ENCODE measurements at places on chromosomes 5 and 9.

GRCh38 chr5:146366904-146367303 is 28.3 kb downstream of the POU4F3 start:
- DNase-seq = no peak

DNA sequence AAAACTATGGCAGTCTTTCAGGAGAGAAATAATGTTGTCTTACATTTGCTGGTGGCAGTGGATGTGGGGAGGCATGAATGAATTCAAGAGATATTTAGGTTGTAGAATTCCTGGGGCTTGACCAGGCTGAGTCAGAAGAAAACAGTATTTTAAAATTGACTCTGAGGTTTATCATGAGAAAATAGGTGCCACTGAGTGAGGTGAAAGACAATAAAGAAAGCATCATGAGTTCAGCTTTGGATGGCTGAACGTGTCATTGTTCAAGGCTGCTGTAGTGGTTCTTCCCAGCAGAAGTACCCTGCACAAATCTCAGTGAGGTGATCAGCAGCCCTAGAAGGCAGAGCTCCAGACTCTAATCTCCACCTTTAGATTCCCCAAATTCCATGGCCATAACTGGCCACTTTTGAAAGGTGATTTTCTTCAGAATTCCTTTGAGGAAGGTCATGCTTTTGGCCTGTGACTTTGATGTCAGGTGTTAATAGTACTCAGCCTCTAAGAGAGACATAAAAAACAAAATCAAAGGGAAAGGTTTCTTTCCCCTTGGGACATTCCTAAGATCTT is 395.4 kb downstream of the NTRK2 start:
- DNase-seq = no peak

DNA sequence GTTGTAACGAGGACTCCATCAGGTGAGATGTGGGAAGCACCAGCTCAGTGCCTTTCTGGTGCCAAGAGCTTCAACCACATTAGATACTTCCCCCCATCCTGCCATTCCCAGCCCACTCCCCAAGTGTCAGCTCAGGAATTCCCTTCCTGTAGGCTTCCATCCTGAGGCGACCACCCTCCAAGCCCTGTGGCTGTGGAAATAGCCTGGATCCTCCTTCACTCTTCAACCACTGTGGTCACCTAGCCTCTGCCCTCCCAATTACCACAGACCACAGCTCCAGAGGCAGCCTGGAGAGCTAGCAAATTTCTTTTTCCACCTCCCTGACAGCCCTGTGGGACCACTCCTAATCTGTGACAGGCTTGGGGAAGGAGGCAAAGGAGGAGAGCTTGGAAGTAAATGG is 219.8 kb upstream of the MAP3K1 start:
- DNase-seq = no peak

DNA sequence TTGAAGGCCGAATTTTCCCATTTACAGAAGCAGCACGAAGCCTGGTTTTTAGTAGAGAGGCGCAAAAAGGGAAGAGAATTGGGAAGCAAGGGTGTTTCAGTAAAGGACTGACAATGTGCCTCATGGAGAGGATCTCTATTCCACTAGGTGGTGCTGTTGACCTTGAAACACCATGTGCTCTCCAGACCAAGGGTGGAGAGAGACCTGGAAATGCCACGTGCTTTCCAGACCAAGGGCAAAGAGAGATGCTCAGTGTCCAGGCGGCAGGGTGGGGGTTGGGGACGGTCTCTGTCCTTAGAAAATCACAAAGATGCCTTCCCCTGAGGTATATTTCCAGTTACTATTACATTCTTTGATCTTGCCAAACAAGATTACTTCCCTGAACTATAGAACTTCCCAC is 425.3 kb downstream of the CSNK1G3 start:
- no peak for DNase-seq

- DNase-seq = no peak
Observed at GRCh38 chr9:74147906-74148305, 349.2 kb upstream of the RORB start.

DNA sequence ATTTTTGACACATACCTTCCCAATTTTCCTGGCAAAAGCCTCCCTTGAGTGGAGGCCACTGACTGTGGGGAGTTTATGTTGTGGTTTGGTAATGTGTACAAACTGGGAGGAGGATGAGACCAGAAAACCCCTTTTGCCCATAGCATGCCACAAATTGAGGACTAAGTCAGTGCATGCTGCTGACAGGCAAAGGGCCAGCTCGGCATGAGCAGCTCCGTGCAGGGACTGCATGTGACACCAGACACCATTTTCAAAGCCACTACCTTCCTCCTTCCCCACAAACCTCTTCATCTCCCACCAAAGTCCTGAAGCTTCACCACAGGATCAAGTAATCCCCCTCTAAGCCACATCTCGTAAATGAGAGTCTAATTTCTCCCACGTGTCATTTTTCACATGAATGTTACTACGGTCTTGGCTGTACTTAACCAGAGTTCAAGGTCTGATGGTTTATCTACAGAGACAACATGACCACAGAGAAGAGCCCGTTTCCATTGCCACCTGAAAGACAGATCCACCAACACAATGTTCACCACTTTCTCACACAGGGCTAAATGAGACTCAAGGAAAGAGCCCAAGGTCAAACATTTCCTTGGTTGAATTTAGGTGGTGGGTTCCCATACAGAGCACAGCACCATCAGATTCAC is 106.5 kb downstream of the NFIB start:
- no peak for DNase-seq

GRCh38 chr9:96245399-96245798 is 56.6 kb downstream of the HSD17B3 start:
- DNase-seq = no peak

- DNase-seq = no peak
Observed at GRCh38 chr5:94080390-94080789, 339.0 kb upstream of the POU5F2 start.

DNA sequence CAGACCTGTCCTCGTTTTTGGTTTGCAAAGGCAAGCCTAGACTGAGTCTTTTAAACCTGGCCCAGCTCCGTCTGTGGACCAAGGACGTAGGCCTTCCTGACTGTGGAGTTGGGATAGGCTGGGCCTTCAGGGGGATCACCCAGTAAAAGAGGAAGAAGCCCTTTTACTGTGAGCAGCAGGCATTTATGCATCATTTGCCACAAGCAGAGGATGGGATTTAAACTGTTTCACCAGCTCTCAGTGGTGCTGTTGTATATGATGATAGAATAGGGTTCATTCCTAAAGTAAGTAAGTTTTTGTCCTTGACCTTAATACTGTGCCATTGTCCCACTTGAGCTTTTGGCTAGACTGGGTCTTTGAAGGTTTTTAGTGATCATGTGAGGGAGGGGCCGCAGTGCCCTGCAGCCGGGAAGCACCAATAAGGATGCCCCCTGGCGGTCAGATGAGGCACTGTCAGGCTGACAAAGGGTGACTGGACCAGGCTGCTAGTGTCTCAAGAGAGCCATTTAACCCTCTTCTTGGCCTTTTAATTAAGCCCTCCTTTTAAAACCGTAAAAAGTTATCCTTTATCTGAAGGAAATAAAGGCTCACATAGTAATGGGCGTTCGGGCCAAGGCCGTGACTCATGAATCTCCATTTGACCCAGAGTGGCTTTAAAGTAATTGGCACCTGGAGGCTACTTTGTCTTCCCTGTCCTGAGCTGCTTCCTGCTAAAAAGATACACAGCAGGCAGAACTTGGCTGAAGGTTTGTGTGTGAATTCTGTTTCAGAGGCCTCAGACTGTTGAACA is 74.0 kb downstream of the UBAP1 start:
- DNase-seq = peak; percentile 18

DNA sequence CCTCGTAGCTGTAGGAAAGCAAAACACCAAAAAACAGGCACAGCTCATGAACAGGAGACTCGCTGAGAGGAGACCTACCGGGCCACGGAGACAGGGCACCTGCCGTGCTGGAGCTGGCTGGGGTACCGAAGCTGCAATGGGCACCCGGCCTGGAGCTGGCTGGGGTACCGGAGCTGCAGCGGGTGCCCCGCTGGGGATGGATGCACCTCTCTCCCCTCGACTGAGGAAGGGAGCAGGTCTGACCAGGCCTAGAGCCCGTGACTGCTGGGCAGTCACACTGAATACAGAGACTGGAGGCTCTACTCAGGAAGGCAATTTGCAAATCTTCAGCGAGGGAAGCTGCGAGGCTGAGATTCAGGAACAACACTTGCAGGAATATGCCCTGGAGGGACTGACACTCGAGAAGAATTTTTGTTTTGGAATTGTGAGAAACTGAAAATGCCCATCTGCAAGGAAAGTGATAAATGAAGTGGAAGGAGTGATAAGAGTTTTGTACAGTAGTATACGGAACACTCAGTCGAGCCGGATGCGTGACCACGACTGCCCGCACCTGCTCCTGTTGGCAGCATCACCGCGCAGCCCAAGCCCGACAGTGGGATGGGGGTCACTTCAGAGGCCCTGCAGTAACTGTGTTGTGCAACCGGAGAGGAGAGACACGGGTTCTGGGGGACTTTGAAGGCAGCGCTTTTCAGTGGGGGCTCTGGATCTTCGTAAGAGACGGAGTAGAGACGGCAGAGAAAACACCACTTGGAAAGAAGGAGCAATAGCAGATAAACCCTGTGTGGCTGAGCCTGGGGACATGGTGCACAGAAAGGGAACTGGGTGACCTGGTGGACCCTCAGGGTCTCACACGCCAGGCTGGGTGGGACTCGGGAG is 27.9 kb upstream of the LPCAT1 start:
- no peak for DNase-seq

DNA sequence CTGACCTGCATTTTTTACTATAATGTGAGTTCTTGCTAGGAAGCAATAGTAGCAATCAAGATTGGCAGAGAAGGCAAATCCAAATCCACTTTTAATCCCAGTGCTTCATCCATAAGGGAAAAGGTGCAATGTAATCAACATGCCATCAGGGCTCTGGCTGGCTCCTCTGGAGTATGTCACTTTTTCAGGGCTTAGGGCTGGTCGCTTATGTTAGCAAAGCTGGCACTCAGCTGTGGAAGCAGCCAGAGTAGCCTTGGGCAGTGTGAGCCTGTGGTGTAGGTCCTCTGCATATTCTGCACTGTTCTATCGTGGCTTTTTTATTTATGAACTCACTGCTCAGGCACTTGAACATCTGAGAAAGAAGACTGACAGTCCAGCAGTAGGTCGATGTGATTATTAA is 16.1 kb downstream of the ACTBL2 start:
- DNase-seq = no peak

GRCh38 chr9:2241461-2241835 is 226.3 kb downstream of the SMARCA2 start:
- no peak for DNase-seq

DNA sequence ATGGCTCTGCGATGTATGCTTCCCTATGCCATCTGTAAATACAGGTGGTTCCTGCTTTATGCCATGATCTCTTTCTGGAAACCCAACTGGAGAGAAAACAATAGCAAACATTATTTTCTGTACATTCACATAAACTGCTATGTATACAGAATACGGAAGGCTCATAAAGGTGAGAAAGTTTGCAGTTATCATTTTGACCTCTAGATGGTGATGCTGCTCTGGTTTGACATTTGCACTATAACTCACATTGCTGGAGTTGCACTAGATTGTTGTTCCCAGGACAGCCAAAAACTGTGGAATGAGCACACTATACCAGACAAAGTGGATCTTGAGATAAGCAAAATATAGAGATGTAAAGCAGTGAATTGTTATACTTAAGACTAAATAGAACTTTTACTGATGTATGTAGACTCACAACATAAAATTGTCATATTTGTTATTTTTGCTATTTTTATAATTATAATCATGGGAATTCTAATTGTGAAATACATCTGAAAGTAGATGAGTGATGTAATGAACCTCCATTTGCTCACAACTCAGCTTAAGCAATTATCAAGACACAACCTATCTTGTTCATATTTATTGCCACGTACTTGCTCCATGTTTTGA is 246.5 kb downstream of the PTPRD start:
- DNase-seq = no peak

DNA sequence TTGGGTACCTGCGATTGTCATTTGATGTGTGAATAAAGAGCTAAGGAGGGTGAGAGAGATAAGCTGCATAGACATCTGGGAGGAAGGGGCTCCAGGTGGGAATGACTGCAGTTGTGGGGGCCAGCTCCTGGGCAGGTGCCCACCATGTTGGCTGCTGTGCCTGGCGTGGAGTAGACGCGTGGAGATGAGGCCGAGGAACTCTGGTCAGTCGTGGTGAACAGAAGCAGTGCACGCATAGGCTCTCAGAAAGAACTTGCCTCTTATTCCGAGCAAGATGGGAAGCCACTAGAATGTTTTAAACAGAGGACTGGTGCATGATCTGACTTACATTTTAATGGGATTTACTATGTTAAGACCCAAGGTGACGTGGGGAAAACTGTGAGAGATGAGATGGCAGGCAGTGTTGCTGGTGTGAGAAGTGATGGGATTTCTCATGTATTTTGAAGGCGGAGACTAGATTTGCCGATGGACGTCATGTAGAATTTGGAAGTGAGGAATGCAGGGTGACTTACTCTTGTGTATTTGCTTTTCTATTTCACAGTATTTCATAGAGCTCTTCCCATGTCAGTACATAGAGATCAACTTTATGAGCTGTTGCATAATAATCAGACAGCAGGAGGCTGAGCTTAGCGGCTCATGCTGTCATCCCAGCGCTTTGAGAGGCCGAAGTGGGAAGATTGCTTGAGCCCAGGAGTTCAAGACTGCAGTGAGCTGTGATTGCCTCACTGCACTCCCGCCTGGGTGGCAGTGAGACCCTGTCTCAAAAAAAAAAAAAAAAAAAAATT is 71.1 kb downstream of the EHMT1 start:
- no peak for DNase-seq

DNA sequence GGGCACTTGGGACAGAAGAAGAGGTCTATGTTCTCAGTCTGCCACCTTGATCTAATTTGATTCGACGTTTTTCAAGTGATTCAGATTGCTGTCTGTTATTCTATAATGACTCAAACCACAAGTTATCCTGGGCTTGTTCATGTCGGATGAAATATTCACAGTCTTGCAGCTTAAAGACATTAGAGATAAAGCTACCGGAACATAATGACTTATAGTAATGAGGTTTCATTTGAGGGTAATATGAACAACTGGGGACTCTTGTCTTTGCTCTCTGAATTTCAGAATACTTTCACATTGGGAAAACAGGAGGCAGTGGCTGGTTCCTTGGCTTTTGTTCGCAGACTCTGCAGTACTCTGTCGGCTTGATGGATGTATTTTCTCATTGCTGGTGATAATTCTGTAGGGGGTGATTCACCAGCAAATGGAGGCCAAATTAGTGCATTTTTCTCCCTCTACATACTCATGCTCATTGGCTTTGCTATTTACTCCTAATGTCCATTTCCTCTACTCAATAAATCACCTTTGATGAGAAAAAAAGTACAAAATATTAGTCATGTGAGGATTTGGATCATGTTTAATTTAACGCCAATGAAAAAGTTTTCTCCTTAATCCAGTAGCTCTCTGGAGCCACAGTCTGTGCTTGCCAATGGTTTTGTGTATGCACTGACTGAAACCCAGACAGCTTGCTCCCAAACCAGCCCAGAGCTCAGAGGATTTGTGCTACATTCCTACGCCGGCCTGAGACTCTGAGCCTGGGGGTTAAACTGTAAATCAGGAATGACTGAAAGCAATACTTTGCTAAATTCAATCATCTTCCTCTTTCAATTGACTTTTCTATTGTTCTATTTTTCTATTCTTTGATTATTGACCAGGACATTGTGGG is 154.7 kb upstream of the ANKH start:
- no peak for DNase-seq

- DNase-seq = no peak
Observed at GRCh38 chr9:14687042-14687719, 6.1 kb downstream of the ZDHHC21 start.

GRCh38 chr9:31185831-31186230 is 1198.6 kb upstream of the ACO1 start:
- no peak for DNase-seq
